ENCODE measurements at places on chromosomes 7 and 10.

DNA sequence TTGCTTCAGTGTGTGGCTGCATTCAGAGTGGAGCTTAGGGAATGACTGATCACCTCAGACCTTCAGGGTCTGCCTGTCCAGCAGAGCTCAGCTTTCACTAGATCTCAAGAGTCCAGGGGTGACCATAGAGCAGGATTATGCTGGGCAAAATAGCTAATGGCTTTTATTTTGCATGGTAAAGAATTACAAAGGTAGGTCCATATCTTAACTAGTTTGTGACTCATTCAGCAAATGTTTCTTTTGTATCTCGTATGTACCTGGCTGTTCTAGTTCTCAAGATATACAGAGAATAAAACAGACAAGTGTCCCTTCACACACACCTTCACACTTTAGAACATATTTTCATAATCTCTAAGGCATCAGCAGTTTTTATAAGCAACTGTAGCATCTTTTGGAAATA is 180.5 kb downstream of the DYNC1I1 start:
- DNase-seq: no peak

- no peak for DNase-seq
These were observed 38.3 kb upstream of the TOMM7 start for GRCh38 chr7:22860784-22861482.

- no peak for DNase-seq
These were observed 154.9 kb downstream of the GLI3 start for GRCh38 chr7:42082144-42082543.

- no peak for DNase-seq
These were observed 243.9 kb downstream of the SNX13 start for GRCh38 chr7:17696422-17696821.

GRCh38 chr10:60962946-60963345 is 19.0 kb upstream of the RHOBTB1 start:
- DNase-seq: no peak

- DNase-seq: no peak
These were observed 17.5 kb downstream of the RP9 start for GRCh38 chr7:33091641-33092191.

- no peak for DNase-seq
These were observed 70.9 kb upstream of the COL1A2 start for GRCh38 chr7:94323844-94324243.

DNA sequence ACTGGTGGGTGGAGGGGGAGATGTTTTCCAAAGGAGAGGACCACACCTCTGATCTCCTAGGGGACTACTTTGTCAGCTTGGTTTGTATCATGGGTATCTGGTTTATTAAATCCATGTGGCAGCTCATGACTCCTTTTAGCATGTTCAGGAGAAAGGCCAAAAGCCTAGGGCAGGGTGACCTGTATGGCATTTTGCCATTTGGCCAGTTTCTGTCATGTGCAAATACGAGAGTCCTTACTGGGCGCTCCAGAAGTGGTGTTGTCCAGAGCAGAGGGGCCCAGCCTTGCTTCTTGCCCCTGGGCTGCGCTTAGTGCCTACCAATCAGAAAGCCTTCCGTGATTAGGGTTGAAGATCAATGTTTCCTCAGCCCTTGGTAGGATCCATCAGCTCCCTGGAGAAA is 31.0 kb downstream of the ADRA2A start:
- DNase-seq: no peak

Measured in stimulated activated CD4-positive, alpha-beta T cell treated with anti-CD3 and anti-CD28 coated beads, TNF-alpha, amount 100 ng/mL, for 1 hour (primary cell).